ENCODE measurements at places on chromosomes 16 and 17. TPM values are rescaled to one million over a fixed set of nuclear protein-coding genes. Genes with fewer than 3 reads are reported as not detected.

- ATAC-seq: no peak
These were observed 58.9 kb downstream of the HS3ST4 start for GRCh38 chr16:25750488-25751216.

AIPL1 gene
- total RNA-seq: not detected

SLC4A1 gene
- total RNA-seq: 0.45 TPM

STX1B gene
- total RNA-seq: not detected

GRCh38 chr17:72660274-72661115 lies 432.0 kb downstream of the SLC39A11 start:
- no peak for ATAC-seq

GRCh38 chr17:77210331-77210730 lies 69.6 kb downstream of the SEC14L1 start:
- ATAC-seq: no peak

DNA sequence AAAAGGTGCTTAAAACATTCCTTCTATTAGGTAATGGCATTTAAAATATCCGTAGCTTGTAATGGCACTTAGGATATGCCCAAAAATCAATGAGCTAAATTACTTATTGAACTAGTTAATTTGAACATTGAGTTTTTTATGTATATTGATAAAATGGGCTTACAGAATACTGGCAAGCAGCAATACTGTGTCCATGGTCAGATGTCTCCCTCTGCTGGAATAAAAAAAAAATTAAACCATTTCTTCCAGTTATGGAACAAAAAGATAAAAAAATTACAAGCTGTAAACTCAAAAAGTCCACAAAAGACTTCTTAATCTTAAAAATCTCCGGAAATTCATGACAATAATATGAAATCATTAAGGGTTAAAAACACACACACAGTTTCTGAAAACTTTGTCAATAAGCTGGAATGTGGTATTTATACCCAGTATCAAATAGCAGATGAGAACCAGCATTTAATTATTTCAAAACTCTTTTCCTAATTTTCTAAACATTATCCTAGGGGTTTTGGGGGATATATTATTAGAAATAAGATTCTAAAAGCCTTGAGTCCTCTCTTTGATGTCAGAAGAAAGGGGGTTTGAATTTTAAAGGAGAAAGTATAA lies 21.5 kb upstream of the PSMD7 start:
- no peak for ATAC-seq

ANKFN1 gene
- 1.4 TPM for total RNA-seq

GRCh38 chr16:71564335-71564967 lies 12.4 kb downstream of the TAT start:
- ATAC-seq: no peak

- no peak for ATAC-seq
These were observed 47.0 kb upstream of the SREBF1 start for GRCh38 chr17:17883801-17884200.

MYOCD gene
- total RNA-seq: 93.0 TPM

DNA sequence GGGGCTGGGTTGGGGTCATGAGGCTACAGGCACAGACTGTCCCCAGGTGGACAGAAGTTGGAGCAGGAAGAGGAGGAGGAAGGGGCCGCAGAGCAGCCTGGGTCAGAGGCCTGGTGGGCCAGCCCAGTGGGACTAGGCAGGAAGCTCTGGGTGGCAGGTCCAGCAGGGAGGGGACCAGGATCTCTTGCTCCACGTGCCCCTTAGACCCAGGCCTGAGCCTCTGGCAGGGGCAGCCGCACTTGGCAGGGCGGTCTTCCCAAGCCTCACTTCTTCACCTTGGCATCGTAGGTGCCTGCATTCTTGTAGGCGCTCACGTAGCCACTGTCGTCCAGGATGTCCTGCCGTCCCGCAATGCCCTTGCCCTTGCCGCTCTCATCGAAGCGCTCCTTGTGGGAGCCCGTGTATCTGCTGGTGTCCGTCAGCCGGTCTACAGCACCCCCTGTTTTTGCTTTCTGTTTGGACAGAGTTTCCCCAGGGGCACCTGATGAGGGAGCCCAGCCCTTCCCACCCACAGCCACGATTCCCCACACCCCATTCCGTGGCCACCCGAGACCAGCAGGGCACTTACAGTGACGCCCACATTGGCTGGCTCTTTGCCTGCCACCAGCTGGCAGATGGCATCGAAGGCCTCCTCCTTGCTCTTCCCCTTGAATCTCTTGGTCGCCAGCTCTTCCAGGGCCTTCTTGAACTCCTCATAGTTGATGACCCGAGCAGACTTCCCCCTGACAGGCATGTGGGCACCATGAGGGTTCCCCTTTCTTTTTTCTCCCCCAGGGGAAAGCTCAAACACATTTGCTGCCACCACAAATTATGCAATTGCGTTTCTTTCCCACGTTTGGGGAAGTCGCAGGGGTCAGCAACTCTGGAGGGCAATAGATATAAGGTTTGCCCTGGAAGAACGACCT lies 3.1 kb downstream of the TPPP3 start:
- ATAC-seq: no peak

DNA sequence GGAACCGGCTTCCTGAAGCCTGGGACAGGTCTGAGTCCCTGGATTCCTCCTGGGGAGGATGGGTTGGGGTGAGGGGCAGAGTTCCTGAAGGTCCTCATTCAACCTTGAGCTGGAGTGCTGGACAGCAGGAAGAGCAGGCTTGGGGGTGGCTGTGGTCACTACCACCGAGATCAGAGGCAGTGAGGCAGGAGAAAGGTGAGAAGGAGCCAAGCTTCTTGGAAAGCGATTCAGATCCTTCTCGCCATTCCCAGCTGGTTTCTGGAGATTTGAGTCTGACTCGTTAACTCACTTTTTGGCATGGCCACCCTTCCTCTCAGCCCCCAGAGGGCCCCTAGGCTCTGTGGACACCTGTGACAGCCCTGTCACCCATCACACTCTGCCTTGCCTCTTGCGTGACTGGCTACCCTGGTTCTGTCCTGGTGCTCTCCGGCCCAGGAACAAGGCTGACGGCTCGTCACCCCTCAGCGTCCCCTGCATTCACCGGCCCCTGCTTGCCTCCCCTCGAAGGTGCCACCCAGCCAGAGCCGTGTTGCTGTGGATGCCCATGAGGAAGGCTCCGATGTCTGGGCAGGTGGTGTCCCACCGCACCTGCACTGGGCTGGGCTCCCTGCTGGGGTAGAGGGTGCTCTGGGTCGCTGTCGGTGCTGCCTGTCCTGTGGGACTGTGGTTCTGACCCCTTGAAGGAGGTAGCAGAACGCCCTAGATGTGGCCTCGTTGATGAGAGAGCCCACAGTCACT lies 9.7 kb upstream of the TIMP2 start:
- ATAC-seq: no peak

TVP23A gene
- total RNA-seq: 0.23 TPM

STX4 gene
- 37.7 TPM for total RNA-seq

LGALS3BP gene
- total RNA-seq: 101 TPM

- no peak for ATAC-seq
These were observed 21.6 kb downstream of the VASN start for GRCh38 chr16:4393240-4393600.

ADAMTS18 gene
- not detected for total RNA-seq

GRCh38 chr16:66354034-66354909 lies 12.2 kb upstream of the CDH5 start:
- ATAC-seq: no peak

- no peak for ATAC-seq
These were observed 583.1 kb upstream of the SALL1 start for GRCh38 chr16:51734220-51734619.

DNA sequence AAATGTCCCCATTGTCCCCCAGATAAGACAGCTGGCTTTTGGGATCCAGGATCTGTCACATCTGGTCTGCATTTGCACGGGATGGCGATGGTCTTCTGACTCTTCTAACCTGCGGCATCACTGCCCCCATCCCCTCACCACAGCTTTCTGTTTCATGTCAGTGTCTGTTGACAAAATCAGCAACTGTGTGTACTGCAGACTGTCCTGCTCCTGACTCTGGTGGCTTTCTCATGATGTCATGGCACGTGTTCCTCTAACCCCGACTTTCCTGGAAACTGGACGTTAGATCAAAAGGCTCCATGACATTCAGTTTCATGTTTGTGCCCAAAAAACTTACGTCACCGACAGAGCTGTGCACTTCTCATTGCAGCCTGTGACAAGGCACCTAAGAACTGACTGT lies 30.1 kb upstream of the CPNE2 start:
- ATAC-seq: no peak

DNA sequence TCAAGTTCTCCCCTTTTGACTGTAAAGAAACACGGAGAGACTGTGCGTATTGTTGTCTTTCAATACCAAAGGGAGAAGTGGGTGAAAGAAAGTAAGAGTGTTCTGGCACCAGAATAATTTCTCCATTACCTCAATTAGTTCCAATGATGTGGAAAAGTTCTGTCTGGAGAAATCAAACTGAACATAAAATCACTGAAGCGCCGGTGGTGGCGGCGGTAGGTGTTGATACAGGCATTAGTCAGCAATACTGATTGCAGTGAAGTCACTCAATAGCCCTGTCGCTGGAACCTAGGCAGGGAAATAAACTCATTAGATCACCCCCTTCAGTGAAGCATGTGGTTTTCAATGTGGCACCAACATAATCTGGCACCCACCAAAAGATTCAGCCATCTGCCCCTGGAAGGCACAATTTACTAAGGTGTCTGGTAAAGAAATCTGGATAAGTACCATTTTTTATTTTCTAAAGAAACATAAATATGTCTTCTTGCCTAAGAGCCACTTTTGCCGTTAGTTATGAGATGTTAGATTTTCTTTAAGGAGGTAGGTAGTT lies 274.2 kb upstream of the SOX9 start:
- no peak for ATAC-seq

DNA sequence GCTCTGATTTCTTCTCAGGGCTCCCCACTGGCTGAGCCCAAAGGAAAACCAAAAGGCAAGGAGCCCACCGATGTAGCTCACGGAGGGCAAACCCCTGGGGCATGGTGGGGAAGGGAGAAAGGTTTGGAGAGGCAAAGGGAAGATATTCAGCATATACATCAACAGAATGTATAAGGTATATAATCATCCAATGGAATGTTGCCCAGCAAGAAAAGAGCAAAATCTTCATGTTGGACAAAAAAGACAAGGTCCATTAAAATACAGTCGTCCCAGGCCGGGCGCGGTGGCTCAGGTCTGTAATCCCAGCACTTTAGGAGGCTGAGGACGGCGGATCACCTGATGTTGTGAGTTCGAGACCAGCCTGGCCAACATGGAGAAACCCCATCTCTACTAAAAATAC lies 1.6 kb downstream of the CPPED1 start:
- no peak for ATAC-seq

MT1G gene
- total RNA-seq: 21.6 TPM

CD7 gene
- not detected for total RNA-seq

- ATAC-seq: peak; percentile 25
These were observed 57.0 kb downstream of the RAI1 start for GRCh38 chr17:17737961-17738894.

- ATAC-seq: no peak
These were observed 27.4 kb upstream of the SPNS3 start for GRCh38 chr17:4406386-4406785.

DNA sequence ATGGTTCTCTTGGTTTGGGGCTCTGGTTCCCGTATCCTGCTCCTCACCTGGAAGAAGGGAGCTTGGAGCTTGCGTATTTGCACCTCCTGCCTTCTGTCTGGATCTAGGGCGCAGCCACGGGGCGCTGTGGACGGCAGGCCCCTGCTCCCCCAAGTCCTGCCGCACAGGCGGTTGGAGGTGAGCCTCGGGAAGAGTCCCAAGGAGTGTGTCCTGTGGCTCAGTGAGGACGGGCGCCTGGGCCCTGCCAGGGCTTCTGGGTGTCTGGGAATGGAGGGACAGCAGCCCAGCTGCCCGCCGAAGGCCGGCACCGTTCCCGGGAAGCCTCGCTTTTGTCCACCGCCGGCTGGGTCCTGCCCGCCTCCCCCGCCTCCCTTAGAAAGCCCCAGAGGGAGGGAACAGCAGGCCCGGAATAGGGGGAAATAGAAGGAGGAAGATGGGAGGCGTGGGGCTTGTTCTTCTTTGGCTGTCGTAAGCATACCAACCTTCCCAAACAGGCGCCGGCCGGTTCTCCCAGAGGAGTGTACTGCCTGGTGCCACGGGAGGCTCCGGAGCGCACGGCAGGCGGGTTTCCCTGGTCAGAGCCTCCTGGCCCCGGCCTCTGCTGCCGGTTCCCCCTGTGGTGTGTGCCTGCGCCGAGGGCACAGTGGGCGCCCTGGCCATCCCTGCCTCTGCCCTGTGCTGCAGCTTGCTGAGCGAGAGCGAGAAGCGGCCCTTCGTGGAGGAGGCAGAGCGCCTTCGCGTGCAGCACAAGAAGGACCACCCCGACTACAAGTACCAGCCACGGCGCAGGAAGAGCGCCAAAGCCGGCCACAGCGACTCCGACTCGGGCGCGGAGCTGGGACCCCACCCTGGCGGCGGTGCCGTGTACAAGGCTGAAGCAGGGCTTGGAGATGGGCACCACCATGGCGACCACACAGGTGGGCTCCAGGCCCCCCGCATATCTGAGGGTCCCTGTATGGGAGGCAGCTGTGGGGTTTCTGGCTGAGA lies 1.8 kb downstream of the SOX8 start:
- no peak for ATAC-seq

- no peak for ATAC-seq
These were observed 2.8 kb upstream of the LPCAT2 start for GRCh38 chr16:55506083-55506482.

GRCh38 chr17:57785022-57785421 lies 39.9 kb upstream of the CCDC182 start:
- ATAC-seq: no peak

CTU2 gene
- total RNA-seq: 8.1 TPM

- no peak for ATAC-seq
These were observed 20.1 kb downstream of the WSCD1 start for GRCh38 chr17:6090253-6090652.

PRPSAP1 gene
- 48.1 TPM for total RNA-seq

GRCh38 chr17:45575126-45575885 lies 84.8 kb upstream of the PLEKHM1 start:
- no peak for ATAC-seq

- ATAC-seq: no peak
These were observed 12.1 kb upstream of the TMEM92 start for GRCh38 chr17:50262001-50262794.

DNA sequence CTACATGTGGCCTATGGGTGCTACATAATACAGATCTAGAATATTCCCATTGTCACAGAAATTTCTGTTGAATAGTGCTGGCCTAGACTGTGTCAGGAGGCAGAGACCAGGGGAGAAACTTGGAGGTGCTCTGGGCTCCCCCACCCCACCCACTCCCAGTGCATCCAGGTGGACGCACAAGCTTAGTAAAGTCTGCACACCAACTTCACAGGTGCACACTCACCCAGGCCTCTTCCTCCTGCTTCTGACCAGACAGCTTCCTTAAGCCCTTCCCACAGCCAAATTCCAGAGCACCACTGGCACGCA lies 7.6 kb upstream of the CNP start:
- ATAC-seq: no peak

DNA sequence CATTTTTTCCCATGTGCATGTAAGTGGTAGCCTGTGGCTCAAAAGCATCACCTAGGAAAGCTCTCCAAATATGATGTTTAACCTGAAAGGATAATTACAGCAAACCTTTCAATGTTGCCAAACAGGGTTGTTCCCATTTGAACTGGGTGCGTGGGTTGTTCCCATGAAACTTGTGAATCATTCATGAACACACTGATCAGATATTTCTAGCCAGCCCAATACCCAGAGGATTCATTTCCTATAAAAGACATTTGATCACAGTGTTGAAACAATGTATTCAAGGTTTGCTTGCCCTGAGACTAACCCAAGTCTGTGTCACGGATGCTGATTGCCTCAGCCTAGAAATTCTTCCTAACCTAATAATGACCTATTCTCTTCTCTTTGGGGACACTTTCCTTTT lies 12.9 kb downstream of the KRT39 start:
- no peak for ATAC-seq
